ENCODE measurements at places on chromosomes 5 and 9.
A peak's percentile ranks its signal among the peaks of the same experiment; 100 is the strongest.

DNA sequence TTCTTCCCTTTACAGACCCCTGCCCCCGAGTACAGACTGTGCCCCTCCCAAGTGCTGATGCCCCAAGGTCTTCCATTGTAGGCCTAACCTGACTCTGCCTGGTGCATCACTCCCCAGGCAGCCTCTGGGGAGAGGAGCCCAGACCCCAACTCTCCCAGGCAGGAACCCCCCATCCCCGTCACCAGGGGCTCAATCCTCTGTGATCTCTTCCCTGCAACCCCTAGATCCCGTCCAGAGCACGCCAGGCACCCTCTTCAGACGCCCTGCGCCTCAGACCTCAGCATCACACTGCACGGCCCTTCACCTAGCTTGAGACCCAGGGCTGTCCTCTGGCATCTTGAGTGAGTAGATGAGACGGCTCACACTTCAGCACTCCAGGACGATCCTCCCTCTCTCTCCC is 6.4 kb upstream of the EGR1 start:
- DNase-seq: no peak

- DNase-seq: no peak
Observed at GRCh38 chr5:28575368-28575767, 1537.0 kb upstream of the CDH9 start.

DNA sequence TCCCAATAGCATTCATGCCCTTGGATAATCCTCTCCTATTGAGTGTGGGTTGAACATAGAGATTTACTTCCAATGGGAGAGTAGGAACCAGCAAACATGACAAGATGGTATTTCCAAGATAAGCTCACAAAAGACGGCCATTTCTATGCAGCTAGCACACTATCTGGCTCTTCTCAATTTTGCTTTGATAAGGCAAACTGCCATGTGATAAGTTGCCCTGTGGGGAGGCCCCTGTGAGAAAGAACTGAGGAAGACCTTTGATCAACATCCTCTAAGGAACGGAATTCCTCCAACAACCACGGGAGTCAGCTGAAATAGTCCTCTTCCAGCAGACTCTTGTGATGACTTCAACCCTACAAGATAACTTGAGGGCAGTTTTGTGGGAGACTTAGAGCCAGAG is 211.9 kb upstream of the TRPM3 start:
- DNase-seq: no peak

- no peak for DNase-seq
Observed at GRCh38 chr9:128167209-128167608, 7.1 kb downstream of the BBLN start.

DNA sequence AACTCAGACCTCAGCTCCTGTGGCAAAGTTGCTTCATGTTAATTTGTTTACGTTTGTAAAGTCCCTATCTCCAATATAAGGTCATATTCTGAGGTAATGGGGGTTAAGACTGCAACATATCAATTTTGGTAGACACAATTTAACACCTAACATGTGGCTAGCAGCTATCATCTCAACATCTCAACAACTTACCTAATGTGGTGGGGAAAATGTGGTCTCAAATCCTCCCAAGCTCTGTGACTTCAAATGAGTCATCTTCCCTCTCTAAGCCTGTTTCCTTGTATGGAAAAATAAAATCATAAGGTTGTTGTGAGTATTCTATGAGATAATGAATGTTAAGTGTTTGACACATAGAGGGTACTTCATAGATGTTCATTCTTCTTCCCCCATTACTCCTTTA is 443.3 kb downstream of the CDK5RAP2 start:
- peak; percentile 57 for DNase-seq

DNA sequence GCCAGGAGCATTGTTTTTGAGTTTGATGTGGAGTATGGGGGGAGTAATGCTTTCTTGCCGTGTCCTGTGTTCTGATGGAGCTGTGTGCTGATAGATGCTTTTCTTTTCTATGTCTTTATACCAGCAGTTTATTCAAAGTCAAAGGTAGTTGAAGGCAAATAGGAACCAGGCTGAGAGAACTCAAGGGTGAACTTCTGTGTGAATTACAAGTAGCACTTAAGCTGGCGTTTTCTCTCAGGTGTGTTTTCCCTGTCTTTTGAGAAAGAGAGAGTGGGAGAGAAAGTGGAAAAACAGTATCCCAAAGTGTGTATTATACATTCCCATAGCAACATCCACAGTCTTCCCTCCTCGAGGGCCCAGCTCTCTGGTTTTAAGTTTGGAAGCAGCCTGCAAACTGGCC is 1.5 kb downstream of the TNFAIP8 start:
- DNase-seq: no peak

DNA sequence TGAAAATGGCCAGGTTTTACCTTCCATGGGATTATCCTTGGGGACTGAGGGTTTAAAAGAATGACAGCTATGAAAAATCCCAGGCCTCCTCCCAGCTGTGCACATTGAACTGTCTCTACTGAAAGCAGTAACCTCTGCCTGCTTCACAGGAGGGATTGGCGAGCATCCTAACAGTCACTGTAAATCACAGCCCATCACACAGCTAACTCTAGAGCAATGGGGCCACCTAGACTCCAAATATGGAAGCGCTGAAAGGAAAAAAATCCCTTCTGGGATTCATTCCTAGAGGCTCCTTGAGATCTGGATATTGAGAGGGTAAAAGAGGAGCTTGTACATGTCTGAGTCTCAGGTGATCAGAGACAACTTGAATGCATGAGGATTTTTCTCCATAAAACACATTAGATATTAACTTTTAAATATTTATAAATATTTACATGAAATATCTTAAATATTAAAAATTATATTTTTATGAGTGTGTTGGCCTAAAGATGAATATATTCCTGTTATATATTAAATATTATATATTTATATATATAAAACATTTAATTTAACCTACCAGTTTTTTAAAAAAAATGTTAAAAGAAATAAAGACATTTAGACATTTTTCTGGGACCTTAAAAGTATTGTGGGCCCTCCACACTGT is 133.8 kb upstream of the SLC24A2 start:
- peak; percentile 64 for DNase-seq

DNA sequence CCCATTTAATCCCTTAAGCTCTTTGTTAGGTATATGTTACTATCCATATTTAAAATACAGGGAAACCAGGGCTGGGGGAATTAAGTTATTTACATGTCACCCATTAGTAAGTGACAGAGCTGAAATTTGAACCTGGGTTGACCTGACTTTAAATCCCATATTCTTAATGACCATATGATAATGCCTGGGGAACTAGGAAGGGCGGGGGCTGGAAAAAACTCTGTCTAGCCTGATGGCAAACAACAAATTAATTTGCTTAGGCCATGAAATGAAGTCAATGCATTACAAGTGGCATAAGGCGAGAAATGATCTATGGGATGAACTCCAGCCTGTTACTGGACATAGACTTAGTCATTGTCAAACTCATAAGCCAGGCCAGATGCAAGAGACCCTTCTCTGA is 325.7 kb upstream of the WWC1 start:
- DNase-seq: no peak

GRCh38 chr9:114224247-114224610 is 68.9 kb downstream of the COL27A1 start:
- DNase-seq: peak; percentile 69

- no peak for DNase-seq
Observed at GRCh38 chr9:82192211-82192610, 203.6 kb downstream of the SPATA31D1 start.

- peak; percentile 19 for DNase-seq
Observed at GRCh38 chr5:179699616-179700237, 960 bp downstream of the CANX start.

DNA sequence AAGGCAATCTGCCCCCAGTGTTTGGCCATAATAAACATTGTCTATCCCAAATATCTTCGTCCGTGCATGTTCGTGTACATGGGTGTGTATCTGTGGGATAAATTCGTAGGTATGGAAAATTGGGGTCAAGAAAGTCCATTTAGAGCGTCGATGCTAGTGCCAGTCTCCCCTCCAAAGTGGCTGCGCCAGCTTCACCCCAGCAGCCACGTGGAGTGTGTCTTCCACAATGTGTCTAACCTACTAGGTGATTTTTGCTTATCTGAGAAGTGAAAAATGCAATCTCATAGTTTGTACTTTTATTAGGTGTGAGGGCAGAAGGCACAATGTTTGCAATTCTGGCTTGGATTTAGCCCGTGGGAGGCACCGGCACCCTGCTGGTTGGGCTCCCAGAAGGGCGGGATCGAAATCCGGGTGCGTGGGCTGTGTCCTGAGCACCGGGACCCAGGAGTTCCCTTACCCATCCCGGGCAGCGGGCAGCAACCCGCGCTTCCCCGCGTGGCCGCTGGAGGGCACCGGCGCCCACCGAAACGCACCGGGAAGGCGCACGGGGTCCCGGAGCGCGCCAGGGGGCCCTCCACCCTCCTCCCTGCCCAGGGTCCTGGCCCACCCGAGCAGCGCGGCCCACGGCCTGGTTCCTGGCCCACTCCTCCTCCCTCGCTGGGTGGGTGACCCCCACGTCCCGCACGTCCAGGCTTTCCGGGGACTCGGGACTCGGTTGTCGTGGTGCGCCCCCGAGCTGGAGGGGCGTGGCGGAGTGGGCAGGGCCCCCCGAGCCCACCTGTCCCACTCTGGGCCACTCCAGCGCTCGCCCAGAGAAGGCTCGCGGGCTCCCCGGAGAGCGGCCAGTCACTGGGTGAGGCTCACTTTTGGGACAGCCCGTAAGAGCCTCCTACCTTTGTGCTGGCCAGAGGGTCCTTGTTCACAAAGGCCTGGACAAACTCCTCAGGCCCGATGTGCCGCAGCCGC is 55.4 kb upstream of the RNF130 start:
- no peak for DNase-seq

GRCh38 chr5:95332158-95332557 is 47.3 kb upstream of the MCTP1 start:
- no peak for DNase-seq

- DNase-seq: no peak
Observed at GRCh38 chr9:93826905-93827544, 128.1 kb downstream of the BARX1 start.

GRCh38 chr5:1052641-1053390 is 44.2 kb downstream of the NKD2 start:
- no peak for DNase-seq

DNA sequence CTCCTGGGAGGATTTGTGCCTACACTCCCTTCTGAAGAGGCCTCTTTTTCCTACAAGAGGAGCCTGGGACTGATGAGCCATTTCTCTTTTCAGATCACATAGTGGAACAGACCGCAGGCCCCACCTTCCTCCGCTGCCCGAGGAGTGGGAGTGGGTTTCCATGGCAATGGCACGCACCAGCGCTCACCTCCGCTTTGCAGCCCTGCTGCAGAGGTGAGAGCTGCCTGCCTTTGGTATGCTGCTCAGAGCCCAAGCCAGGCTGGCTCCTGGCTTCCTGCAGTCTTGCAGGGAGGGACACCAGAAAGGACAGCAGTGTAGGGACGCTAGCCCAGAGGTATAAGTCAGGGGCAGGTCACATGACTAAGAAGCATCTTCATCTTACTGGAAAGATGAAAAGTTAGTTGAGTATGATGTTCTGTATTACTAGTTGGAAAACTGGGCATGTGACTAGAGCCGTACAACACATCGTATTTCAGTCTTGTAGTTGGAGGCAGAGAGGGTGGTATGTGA is 12.4 kb downstream of the PTTG1 start:
- peak; percentile 23 for DNase-seq

- DNase-seq: peak; percentile 50
Observed at GRCh38 chr5:103624035-103624480, 61.5 kb upstream of the NUDT12 start.

GRCh38 chr5:151798674-151799073 is 26.9 kb downstream of the G3BP1 start:
- no peak for DNase-seq

GRCh38 chr5:73448463-73449136 is at the start of gene FOXD1:
Gene FOXD1, minus strand, starts transcription at chr5:73448777. Its CDS starts 415 bp downstream, at chr5:73448362.
- peak; percentile 98 for DNase-seq

All from fibroblast of skin of right quadriceps (primary cell).